Mesenchymal stem cell (in vitro differentiated cells and primary cell): ENCODE measurements at places on chromosomes 12 and 14.

DNA sequence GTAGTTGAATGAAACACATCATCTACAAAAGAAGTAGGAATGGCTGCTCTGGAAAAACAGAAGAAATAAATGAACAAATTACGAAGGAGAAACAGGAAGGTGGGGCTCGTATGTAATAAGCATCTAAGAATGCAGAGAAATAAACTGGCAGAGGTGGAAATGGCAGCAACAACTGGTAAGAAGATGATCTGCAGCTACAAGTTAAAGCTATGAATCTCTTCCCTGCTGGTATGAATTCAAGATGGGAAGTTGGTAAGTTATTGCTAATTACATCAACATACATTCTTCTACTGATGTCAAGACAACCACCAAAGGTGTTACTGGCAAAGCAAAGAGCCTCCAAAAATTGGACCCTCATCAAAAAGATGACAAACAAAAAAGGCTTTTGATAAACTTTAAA lies 59.8 kb downstream of the HECTD4 start:
- H3K27ac ChIP-seq = no peak overlapping the region
- DNase-seq = no peak
- no peak overlapping the region for H3K4me3 ChIP-seq
- H3K4me1 ChIP-seq = peaks cover 4% of the 10 kb centered on the region
- H3K36me3 ChIP-seq = peaks cover 10% of the 10 kb centered on the region

DNA sequence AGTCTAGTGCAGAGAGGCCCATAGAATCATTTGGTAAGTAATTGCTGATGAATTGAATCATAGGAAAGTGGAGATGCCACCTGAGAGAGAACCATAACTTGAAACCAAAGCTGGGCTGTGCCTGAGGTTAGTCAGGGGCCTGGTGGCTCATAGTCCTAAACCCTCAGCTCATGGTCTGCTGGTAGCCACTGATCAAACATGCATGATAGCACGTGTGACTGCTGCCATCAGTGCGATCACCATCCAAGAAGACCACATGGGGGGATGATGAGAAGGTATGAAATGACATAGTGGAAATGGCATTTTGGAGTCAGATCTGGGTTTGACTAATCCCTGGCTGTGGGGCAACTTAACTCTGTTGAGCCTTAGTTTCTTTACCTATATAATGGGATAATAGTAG lies 190.5 kb downstream of the CACNA1C start:
- H3K27ac ChIP-seq = peak overlapping the region; percentile 96
- H3K36me3 ChIP-seq = no peaks in the 10 kb centered on the region
- no peaks in the 10 kb centered on the region for H3K27me3 ChIP-seq
- DNase-seq = no peak
- H3K4me3 ChIP-seq = no peak overlapping the region

GRCh38 chr12:127830065-127830460 lies 436.9 kb upstream of the TMEM132C start:
- H3K27me3 ChIP-seq = peaks cover 3% of the 10 kb centered on the region
- H3K27ac ChIP-seq = no peak overlapping the region
- H3K4me3 ChIP-seq = no peak overlapping the region
- no peaks in the 10 kb centered on the region for H3K36me3 ChIP-seq
- DNase-seq = no peak

DNA sequence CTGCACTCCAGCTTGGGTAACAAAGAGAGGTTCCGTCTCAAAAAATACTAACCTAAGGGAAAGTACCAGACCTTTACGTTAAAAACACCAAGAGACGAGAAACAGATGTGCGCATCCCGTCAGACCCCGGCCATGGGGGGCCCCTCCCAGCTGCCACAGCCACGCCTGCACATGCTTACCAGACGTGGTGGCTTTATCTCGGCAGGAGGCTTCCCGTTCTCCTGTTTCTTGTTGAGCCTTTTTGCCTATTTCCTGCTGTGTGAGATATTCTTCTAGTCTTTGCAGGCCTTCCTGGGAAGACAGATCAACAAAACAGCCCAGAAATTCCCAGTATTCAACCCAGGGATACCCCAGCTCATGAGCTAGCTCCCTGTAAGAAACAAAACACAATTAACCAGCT lies 23.6 kb downstream of the PGAM5 start:
- no peaks in the 10 kb centered on the region for H3K27me3 ChIP-seq
- DNase-seq = no peak
- H3K4me3 ChIP-seq = no peak overlapping the region
- peak overlapping the region; percentile 34 for H3K27ac ChIP-seq
- H3K4me1 ChIP-seq = peaks cover 3% of the 10 kb centered on the region
- H3K36me3 ChIP-seq = peaks cover 91% of the 10 kb centered on the region

DNA sequence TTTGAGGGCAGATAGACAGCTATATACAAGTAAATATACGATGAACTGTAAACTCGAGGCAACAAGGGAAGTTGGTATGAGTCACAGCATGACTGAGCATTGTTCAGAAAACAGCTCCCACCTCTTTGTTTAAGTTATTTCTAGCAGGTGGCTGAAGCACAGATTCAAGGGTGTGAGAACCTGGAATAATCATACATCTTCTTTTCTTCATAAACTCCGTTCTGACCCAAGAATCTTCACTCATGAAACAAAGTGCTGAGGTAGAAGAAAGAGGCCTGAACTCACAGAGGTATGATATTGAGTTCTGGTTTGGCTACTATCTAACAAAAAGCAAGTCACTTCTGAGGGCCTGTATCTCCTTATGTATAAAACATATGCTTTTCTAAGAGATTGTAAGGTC lies 364.1 kb upstream of the KITLG start:
- no peak overlapping the region for H3K27ac ChIP-seq
- H3K4me1 ChIP-seq = no peaks in the 10 kb centered on the region
- no peaks in the 10 kb centered on the region for H3K36me3 ChIP-seq
- H3K4me3 ChIP-seq = no peak overlapping the region

DNA sequence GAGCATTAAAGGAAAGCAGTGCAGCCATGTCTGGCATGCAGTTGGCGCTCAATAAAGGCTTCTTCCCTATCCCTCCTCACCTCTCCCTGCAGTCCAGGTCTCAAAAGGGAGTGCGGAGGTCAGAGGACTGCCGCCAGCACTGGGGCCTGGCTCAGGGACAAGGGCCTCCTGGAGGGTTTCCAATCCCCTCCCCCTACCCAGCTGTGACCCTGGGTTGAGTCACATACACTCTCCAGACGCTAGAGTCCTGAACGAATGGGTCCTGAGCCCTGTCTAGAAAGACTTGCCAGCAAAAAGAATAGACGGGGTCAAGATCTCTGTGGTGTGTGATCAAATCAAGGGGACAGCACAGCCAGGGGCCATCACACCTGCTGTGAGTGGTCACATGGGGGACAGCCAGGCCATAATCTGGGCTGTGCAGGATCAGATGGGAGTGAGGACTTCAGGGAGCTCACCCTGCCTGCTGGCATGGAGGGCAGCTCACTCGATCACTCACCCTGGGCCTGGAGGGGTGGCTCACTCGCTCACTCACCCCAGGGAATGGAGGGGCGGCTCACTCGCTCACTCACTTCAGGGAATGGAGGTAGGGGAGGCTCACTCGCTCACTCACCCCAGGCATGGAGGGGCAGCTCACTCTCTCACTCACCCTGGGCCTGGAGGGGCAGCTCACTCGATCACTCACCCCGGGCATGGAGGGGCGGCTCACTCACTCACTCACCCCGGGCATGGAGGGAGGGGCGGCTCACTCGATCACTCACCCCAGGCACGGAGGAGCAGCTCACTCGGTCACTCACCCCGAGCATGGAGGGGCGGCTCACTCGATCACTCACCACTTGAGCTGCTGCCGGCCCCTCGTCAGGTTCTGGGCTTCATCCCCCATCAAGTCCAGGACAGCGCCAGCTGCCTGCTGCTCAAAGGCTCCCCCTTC lies 12.8 kb downstream of the CFAP73 start:
- peaks cover 31% of the 10 kb centered on the region for H3K4me1 ChIP-seq
- peaks cover 85% of the 10 kb centered on the region for H3K36me3 ChIP-seq
- no peak overlapping the region for H3K4me3 ChIP-seq
- no peak overlapping the region for H3K27ac ChIP-seq
- no peaks in the 10 kb centered on the region for H3K27me3 ChIP-seq

DNA sequence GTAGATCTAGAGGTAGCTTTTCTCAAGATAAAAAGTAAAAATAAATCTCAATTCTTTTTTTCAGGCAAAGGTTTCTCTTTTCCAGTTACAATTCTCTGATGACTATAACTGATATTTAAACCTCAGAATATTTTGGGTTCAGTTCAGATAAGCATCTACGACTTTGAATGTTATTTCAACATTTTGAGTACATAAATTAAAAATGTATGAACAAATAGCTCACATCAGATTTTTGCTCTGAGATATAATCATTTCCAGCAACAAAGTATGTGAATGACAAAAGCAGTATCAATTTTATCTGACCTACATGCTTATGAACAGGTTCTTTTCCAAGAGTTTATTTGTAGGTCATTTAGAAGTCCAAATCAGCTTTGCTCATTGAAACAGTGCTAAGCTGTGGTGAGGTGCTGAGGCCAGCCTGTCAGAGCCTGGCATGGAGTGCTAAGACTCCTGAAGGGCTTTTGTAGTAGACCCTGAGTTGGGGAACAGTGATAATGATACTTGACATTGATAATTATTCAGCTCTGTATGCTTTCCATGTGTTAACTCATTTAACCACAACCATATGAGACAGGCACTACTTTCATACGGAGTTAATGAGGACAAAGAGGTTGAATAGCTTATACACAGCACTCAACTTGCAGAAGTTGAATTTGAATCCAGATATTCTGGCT lies 205.0 kb upstream of the DCN start:
- no peaks in the 10 kb centered on the region for H3K36me3 ChIP-seq
- no peak overlapping the region for H3K27ac ChIP-seq
- H3K4me1 ChIP-seq = no peaks in the 10 kb centered on the region
- DNase-seq = no peak
- H3K27me3 ChIP-seq = peaks cover 15% of the 10 kb centered on the region

GRCh38 chr12:47947341-47947740 lies 16.1 kb upstream of the TMEM106C start:
- no peak overlapping the region for H3K27ac ChIP-seq
- no peak for DNase-seq
- H3K27me3 ChIP-seq = peaks cover 24% of the 10 kb centered on the region

DNA sequence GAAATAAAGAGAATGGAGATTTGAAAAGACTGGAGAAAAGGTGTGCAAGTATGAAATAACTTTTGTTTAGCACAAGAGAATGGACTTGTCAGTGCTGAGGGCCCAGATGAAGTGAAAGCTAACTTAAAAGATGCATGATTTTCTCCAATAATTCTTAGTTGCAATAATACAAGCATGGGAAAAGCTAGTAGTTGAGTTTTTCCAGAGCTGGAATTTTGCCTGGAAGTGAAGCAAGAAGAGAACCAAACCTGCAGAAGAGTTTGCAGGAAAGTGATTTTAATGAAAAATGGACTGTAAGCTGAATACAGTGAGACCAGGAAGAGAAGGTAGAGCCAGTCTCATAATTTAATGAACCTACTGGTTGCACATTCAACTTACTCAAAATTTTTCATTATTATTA lies 69.3 kb upstream of the FSCB start:
- no peaks in the 10 kb centered on the region for H3K36me3 ChIP-seq
- no peak overlapping the region for H3K4me3 ChIP-seq
- H3K27me3 ChIP-seq = no peaks in the 10 kb centered on the region
- no peaks in the 10 kb centered on the region for H3K4me1 ChIP-seq
- DNase-seq = no peak

- H3K4me3 ChIP-seq = peak overlapping the region; percentile 79
- H3K27me3 ChIP-seq = no peaks in the 10 kb centered on the region
- H3K4me1 ChIP-seq = peaks cover 74% of the 10 kb centered on the region
- peak overlapping the region; percentile 91 for H3K27ac ChIP-seq
These were observed 94.3 kb downstream of the RFLNA start for GRCh38 chr12:124389138-124389724.

DNA sequence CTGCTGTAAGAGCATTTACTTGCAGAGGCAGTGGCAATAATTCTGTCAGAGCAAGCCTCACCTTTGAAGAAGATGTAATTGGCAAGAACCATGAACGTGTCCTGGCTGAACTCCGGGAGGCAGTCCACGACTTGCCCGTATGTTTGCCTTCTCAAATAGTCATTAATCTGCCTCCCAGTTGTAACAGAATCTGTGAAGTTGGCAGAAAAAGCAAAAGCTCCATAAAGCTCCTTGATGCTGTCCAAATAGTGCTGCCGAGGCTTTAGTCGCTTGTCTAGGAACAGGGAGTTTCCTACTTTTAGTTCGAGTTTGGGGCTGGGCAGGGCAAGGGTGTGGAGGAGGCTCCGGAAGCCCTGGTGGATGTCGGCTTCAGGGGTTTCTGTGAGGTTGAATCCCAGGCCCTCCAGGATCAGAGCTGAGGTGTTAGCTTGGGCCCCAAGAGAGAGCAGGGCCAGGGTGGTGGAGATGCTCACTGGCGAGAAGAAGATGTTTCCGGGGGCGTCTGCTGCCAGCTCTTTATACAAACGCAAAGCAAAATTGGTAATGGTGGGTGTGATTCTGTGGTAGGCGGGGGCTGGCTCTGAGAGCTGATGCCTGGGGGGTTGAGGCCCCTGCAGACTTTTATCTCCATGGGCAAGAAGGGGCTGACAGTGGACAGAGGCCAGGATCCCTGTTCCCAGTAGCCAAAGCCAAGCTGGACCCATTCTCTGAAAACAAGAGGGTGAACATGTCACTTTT lies 4.4 kb downstream of the SERPINA11 start:
- no peaks in the 10 kb centered on the region for H3K36me3 ChIP-seq
- no peak overlapping the region for H3K4me3 ChIP-seq
- H3K4me1 ChIP-seq = no peaks in the 10 kb centered on the region
- H3K27me3 ChIP-seq = peaks cover 74% of the 10 kb centered on the region
- DNase-seq = no peak
- H3K27ac ChIP-seq = no peak overlapping the region

GRCh38 chr14:93173943-93174395 lies 10.7 kb downstream of the MOAP1 start:
- H3K27me3 ChIP-seq = no peaks in the 10 kb centered on the region
- H3K27ac ChIP-seq = no peak overlapping the region
- no peak overlapping the region for H3K4me3 ChIP-seq
- DNase-seq = no peak
- no peaks in the 10 kb centered on the region for H3K36me3 ChIP-seq
